Caco-2 (cell line): ENCODE measurements at places on chromosomes 16 and 17.

DNA sequence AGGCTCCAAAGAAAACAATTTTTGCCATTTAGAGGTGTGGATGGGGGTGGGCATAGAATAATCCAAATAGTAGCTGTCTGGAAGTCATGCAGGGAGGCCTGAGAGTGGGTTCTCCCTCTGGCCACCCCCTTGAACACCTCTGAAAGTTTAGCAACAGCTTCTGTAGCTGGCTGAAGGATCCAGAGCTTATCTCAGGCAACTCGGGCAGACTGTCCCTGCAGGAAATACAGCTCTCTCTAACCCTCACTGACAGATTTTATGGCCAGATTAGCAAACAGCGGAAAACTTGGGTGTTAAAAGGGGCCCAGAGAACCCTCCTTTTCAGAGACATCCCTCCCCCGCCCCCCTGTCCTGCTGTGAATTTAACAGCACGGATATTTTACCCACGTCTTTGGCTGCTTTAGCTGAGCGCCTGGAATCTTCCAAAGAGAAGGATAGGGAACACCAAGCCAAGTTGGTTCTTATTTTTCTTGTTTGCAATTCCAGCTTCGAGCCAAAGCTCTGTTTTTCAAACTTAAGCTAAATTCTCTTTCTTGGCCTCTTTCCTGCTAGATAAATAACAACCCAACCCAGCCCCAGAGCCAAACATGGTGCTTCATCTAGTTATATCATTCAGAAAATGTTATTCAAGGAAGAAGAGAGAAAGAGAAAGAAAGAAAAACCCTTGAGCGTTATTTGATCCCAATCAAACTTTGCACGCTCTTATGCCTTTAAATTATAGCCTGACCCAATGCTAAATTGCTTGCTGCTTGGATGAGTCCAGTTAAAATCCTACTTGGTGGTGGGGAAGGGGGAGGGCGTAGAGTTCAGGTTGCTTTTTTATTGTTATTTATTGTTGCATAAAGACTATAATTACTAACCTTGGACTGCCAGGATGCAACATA, 2.3 kb upstream of the HOXB2 start:
- DNase-seq: no peak

GRCh38 chr16:66923247-66923731, 2.0 kb downstream of the RRAD start:
- no peak for DNase-seq

DNA sequence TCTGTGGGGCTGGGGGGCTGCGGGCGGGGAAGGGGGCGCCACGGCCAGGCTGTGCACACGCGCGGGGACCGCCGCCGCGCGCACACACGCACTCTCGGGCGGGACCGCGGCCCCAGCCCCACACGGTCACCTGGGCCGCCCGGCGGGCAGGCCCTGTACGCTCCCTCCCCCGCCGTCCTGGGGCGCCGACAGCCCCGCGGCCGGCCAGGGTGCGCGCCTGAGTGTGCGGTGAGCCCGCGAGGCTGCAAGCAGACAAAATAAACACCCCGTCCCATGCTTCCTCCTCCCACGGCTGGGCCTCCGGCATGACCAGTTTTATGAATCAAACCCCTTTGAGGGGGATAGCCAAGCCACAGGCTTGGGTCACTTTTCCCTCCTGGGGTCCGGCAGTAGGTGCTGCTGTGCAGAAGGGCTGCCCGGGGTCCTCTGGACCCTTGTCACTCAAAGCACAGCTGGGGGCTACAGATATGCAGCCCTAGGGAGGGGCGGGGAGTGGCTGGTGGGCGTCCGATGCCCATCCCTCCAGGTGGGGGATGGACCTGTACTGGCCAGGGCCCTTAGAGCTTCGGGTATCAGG, 441 bp downstream of the VASN start:
- DNase-seq: no peak

DNA sequence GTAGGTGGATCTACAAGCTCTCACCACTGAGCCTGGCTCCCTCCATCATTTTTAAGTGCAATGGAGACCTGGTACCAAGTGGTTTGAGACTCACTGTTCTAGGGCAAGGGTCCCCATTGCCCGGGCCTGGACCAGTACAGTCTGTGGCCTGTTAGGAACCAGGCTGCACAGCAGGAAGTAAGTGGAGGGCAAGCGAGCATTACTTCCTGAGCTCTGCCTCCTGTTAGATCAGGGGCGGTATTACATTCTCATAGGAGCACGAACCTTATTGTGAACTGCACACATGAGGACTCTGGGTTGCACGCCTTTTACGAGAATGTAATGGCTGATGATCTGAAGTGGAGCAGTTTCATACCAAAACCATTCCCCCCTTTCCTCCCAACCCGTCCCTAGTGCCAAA, 6.8 kb upstream of the ZNF594 start:
- DNase-seq: no peak
